ENCODE measurements at places on chromosomes 6 and 20. TPM values are rescaled to one million over a fixed set of nuclear protein-coding genes. Genes with fewer than 3 reads are reported as not detected.

DNA sequence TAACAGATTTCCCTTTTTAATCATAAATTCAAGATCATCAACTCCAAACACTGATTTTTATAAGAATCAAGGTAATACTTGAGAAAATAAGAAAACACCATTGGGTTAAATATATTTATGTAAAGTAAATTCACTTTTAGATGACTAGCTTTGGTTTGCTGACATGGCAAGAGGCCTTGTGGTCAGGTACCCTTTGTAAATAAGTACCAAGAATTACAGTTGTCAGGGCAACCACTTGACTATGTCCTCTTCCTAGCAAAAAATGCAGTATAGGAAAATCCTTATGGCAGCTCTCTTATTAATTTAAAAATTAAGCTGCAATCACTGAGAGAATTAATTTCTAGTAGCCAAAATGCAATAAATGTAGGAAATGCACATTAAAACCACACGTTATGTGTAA, 153.8 kb downstream of the INSM1 start:
- no peak for DNase-seq

DNA sequence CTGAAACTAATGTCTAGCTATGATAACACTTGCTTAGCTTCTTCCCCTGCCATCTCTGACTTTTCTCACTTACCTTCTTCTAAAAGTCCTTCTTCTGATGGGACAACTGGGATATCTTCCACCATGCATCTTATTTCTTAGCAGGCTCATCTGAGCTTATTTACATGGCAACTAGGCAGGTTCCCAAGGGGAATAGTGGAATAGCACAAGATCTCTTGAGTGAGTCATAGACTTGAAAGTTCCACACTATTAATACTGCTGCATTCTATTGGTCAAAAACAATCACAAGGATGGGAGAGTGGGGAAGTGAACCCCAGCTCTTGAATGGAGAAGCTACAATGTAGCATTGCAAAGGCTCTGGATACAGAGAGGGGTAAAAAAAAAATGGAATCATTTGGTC, 142.1 kb downstream of the HAO1 start:
- DNase-seq = no peak

GRCh38 chr6:27255866-27256265, 8.4 kb downstream of the PRSS16 start:
- no peak for DNase-seq

- no peak for DNase-seq
Measured at GRCh38 chr6:76792394-76792793, 670.9 kb downstream of the HTR1B start.

GRCh38 chr6:71721642-71722041, 164.7 kb upstream of the RIMS1 start:
- no peak for DNase-seq

ZSCAN9 gene
- 19.2 TPM for total RNA-seq

DNA sequence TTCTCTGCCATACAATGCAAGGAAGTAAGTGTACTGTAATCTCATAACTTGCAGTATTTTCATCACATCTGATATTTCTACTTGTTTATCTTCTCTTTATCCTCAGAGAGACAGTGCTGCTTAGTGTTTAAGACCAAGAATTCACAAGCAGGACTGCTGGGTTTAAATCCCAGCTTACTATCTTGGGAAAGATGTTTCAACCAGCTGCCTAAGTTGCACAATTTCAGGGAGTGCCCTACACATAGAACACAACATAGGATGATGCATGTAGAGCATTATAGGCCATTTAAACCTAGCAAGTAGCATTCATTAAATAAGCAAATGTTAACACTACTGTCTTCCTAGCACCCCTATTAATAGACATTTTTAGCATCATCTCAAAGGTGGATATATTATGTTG, 205.2 kb upstream of the CEP162 start:
- DNase-seq = no peak

SLC16A10 gene
- total RNA-seq = 5.4 TPM

- no peak for DNase-seq
Measured at GRCh38 chr6:46105568-46105967, 24.2 kb upstream of the ENPP4 start.

DNA sequence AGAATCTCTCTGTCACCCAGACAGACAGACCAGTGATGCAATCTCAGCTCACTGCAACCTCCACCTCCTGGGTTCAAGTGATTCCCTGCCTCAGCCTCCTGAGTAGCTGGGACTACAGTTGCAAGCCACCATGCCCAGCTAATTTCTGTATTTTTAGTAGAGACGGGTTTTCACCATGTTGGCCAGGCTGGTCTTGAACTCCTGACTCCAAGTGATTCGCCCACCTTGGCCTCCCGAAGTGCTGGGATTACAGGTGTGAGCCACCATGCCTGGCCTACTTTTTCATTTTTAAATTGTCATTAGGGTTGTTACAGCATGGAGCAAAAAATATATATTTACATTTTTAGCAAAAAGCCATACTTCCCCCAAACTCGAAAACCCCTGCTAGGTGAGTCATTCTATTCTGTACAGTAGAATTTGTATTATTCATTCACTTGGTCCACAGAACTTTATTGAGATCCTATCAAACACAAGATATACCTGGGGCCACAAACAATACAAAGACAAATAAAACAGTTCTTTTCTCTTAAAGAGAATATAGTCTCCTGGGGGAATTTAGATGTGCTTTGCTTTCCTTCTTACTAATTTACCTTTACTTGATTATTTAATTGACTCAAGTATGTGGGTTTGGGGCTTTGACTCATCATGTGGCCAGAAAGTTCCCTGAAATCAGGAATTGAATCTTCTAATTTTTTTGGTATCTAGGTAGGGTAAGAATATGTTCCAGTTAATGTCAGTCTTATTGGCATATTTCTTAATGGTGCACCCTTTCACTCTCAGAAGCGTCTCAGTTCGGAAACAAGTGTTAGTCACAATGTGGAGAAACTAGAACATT, 16.6 kb upstream of the CCND3 start:
- no peak for DNase-seq

OR2B6 gene
- not detected for total RNA-seq

GRCh38 chr6:55277646-55278045, 49.6 kb upstream of the GFRAL start:
- DNase-seq = no peak

GRCh38 chr6:152026291-152026690, 218.8 kb downstream of the ESR1 start:
- DNase-seq = no peak

BPIFB1 gene
- total RNA-seq = not detected

DNA sequence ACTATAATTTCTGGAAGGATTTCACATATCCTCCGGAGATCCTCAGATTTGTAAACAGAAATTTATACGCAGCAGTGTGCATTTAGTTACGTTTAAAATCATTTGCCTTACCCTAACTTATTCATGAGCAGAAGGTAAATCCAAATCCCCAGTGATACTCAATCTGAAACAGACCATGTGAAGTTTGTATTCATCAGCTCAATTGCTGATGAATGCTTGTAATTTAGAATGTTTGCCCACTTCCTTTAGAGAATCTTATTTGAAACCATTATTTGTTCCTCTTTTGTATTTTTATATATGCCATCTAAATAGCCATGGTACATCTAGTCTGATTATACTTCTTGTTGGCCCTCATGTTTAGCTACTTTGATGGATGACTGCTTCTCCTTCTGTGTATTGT, 15.4 kb downstream of the TAAR1 start:
- DNase-seq = no peak

DNA sequence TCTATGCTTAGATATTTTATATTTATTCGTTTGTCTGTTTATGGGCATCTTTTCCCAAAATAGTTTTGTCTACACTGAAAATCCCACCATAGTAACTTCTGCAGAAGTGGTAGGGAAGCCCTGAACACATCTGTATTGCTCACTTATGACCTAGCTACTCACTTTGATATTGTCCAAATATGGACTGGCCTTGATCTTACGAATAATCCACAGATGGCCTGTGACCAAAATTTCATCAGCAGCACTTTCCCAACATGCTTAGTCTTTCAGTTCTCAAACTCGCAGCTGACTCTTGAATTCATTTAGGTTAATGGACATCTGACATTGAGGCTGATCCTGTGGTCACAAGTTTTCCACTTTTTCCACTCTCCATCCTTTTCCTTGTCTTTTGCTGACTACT, 80.8 kb upstream of the BEND3 start:
- DNase-seq = no peak

GRCh38 chr20:2984956-2985661, 58.3 kb upstream of the GNRH2 start:
- DNase-seq = no peak

- DNase-seq = peak; percentile 14
Measured at GRCh38 chr6:116313101-116313776, 33.5 kb upstream of the TSPYL1 start.

GRCh38 chr6:28910901-28911690, 12.7 kb downstream of the TRIM27 start:
- no peak for DNase-seq

GRCh38 chr20:59835448-59836395, 97.7 kb downstream of the SYCP2 start:
- peak; percentile 75 for DNase-seq

- DNase-seq = no peak
Measured at GRCh38 chr6:89828988-89829471, 650 bp upstream of the CASP8AP2 start.

BHLHE23 gene
- 0.26 TPM for total RNA-seq

DNA sequence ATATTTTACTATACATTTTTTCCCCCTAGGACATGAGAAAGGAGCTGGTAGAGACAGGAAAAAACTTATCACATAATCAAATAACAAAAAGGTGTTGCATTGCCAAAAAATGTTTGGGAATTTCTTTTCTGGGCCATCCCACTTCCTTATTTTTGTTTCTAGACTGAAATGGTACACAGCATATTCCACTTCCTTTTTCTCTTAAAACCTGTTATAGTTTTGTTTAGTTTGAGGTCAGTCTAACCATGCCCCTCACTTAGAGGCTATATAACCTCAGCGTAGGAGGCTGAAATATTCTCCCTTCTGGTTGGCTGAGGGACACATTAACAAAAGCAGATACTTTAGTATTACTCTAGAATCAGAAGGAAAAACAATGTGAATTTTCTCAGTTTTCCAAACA, 323.9 kb downstream of the GJA1 start:
- DNase-seq = no peak

- DNase-seq = no peak
Measured at GRCh38 chr6:29728875-29729270, 5.6 kb downstream of the HLA-F start.

- DNase-seq = no peak
Measured at GRCh38 chr20:25057234-25058050, 497 bp downstream of the ACSS1 start.

DNA sequence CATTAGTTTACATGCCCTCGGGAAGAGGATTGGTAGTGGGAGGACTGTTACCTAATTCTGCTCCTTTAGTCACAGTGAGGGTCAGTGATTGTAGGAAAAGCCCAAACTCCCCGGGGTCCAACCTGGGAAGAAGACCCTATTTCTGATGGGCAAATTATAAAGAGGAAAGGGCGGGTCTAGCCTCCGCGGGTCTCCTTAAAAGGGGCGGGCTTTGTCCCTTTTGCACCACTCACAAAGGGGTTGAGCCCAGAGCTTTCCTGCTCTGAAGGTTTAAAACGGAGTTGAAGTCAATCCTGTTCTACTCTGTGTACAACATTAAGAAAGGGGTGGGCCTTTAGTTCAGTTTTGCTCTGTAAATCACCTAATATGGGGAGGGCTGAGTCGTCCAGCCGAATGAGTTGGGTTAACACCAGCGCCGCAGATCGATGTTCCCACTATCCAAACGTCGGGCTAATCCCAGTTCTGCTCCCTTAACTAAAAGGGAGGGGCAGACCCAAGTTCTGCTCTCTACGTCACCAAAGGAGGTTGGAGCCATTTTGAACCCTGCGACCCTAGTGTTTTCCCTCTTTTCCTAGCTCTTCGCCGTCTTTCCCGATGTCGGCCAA, 920 bp upstream of the RNF5 start:
- no peak for DNase-seq

- DNase-seq = no peak
Measured at GRCh38 chr6:138655828-138656227, 117.7 kb upstream of the CCDC28A start.

RCAN2 gene
- total RNA-seq = 23.7 TPM

DNA sequence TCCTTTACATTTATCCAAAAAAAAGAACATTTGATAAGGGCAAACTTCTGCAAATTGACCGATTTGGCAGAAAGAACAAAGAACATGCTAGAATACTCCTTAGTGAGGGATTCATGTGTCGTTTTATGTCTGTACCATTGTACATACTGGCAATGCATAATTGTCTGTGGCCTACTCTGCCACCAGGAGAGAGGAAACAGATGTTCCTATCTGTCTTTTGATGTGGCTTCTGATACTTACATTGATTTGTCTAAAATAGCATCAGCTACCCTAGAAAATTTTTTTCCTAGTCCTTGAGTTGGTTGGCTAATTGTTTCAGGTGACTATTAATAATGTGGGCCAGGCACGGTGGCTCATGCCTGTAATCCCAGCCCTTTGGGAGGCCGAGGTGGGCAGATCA, 654.1 kb downstream of the KIF16B start:
- no peak for DNase-seq

DNA sequence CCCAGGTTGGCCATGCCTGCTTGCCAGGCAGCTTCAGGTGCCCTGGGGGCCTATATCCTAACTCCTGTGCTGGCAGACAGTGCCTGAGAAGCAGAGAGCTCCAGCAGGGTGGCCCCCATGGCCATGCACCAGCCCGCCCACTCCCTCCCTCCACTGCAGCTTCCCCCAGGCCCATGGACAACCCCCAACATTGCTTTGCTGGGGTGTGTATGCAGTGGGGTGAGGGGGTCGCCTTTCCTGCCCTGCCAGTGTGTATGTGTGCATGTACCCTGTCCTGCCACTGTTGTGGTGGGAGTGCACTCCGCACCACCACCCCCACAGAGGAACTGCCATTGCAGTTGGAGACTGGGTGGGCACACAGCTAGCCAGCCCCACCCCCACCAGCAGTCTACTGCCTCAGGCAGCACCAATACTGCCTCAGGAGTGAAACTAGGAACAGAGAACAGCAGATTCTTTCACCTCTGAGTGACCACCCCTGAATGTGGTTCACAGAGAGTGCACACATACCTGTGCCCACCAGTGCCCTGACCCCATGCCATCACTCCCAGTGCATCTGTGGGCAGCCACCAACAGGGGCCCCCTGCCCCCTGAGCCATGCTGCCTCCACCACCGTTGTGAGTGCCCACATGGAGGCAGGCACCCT, 151.1 kb downstream of the LRRC1 start:
- DNase-seq = no peak

DNA sequence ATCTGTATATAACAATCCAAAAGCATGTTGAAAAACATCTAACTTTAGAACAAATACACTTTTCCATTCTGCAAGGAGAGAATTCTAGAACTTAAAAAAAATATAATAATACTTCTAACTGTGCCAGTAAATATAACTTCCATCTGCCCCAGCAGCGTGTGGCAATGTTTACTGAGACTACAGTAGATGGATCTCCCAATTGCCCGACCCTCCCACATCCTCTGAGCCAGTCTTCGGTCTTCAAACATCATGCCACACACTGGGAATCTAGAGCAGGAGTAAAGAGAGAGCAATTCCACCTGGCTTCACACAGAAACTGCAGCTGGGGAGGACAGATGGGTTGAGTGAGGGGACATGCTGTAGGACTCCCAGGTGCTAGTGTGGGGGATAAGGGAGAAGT, 121.3 kb upstream of the NHSL1 start:
- DNase-seq = no peak

Measured in urinary bladder (tissue), 4 donors.